ENCODE measurements at places on chromosomes 5 and 9. TPM values are rescaled to one million over a fixed set of nuclear protein-coding genes. Genes with fewer than 3 reads are reported as not detected.
A peak's percentile ranks its signal among the peaks of the same experiment; 100 is the strongest.

GRCh38 chr5:143019614-143020515 is 249.7 kb downstream of the ARHGAP26 start:
- DNase-seq: no peak
- H3K4me1 ChIP-seq: no peaks in the 10 kb centered on the region
- no peak overlapping the region for H3K4me3 ChIP-seq
- H3K27me3 ChIP-seq: no peaks in the 10 kb centered on the region

PDGFRB gene
- total RNA-seq: 5.9 TPM

DNA sequence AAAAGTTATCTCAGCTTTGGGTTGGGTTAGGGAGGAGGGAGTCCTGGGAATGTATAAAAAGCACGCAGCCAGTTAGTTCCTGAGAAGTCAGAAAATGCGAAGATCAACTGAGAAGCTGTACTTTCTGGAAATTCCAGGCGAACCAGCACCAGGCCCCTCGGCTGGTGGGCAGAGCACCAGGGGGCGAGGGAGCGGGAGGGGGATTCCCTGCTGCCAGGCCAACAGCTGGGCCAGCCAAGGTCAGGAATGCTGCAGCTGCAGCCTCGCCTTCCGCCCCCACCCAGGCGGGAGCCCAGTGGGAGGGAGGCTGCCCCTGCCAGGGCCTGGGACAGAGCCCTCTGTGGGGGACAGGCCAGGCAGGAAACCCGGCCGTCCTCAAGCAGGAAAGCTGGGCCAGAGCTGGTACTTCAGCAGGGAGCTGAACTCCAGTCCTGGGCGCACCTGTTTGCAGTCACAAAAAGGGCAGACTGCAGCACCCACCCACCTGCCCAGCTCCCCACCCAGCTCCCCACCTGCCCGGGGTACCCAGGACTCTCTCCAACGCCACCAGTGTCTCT is 35.5 kb downstream of the VAV2 start:
- H3K4me3 ChIP-seq: no peak overlapping the region
- H3K36me3 ChIP-seq: no peaks in the 10 kb centered on the region
- DNase-seq: no peak
- peak overlapping the region; percentile 64 for H3K27ac ChIP-seq

LCN1 gene
- total RNA-seq: not detected

DNA sequence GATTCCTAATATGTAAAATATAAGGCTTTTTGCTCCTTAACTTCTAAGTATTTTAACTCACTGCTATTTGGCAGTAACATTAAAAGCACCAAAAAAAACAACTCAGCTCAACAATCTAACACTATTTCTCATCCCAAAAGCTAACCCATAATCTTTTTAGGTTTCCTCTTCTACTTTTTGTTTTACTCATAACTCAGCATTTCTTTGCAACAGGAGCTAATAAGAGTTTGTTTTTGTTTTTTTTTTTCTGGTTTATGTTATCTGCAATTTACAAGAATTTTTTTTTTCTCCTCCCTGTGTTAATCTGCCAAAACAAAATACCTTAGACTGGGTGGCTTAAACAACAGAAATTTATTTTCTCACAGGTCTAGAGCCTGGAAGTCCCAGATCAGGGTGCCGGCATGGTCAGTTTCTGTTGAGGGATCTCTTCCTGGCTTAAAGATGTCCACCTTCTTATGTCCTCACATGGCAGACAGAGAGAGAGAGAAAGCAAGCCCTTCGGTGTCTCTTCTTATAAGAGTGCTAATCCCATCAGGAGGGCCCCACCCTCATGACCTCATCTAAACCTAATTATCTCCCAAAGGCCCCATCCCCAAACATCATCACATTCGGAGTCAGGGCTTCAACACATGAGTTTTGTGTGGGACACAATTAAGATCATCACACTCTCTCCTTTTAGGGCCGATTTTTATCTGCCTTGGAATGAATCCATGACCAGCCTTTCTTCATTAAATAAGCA is 31.2 kb downstream of the ARL15 start:
- DNase-seq: no peak
- H3K4me3 ChIP-seq: no peak overlapping the region
- H3K27ac ChIP-seq: peak overlapping the region; percentile 67
- H3K36me3 ChIP-seq: no peaks in the 10 kb centered on the region
- H3K27me3 ChIP-seq: no peaks in the 10 kb centered on the region

GRCh38 chr5:149841851-149842793 is 102.5 kb downstream of the PDE6A start:
- no peak for DNase-seq
- H3K4me3 ChIP-seq: no peak overlapping the region
- H3K27me3 ChIP-seq: no peaks in the 10 kb centered on the region
- no peaks in the 10 kb centered on the region for H3K36me3 ChIP-seq
- H3K27ac ChIP-seq: no peak overlapping the region

MEIKIN gene
- total RNA-seq: not detected

GRCh38 chr5:35354751-35355150 is 124.5 kb upstream of the PRLR start:
- no peaks in the 10 kb centered on the region for H3K27me3 ChIP-seq
- DNase-seq: no peak
- H3K4me3 ChIP-seq: no peak overlapping the region
- no peak overlapping the region for H3K27ac ChIP-seq

DNA sequence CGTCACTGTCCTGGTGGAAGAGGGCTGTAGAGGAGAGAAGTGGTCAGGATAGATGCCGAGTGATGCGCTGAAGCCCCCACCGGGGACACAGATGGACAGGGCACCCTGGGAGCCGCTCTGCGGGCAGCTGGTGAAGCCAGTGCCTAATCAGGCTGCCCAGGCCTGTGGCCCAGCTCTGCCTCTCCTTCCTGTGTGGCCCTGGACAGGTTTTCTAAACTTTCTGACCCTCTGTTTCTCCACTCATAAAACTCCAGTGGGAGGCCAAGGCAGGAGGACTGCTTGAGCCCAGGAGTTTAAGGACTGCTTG is 86.1 kb downstream of the C5orf15 start:
- no peaks in the 10 kb centered on the region for H3K36me3 ChIP-seq
- H3K27ac ChIP-seq: no peak overlapping the region
- no peak for DNase-seq
- H3K4me1 ChIP-seq: peaks cover 12% of the 10 kb centered on the region

LRRC26 gene
- total RNA-seq: 3.0 TPM

BDP1 gene
- 27.5 TPM for total RNA-seq

- H3K27ac ChIP-seq: no peak overlapping the region
- DNase-seq: no peak
- no peak overlapping the region for H3K4me3 ChIP-seq
Measured at GRCh38 chr9:135239769-135240141, 152.3 kb downstream of the OLFM1 start.

OR13D1 gene
- not detected for total RNA-seq

SLC23A1 gene
- 20.4 TPM for total RNA-seq

BNC2 gene
- total RNA-seq: 0.12 TPM

- no peaks in the 10 kb centered on the region for H3K27me3 ChIP-seq
- H3K36me3 ChIP-seq: no peaks in the 10 kb centered on the region
- DNase-seq: no peak
- no peak overlapping the region for H3K4me3 ChIP-seq
- peaks cover 4% of the 10 kb centered on the region for H3K4me1 ChIP-seq
Measured at GRCh38 chr9:123234853-123235252, 33.5 kb downstream of the STRBP start.

GRCh38 chr5:109830955-109831502 is 141.3 kb downstream of the MAN2A1 start:
- H3K27ac ChIP-seq: no peak overlapping the region
- peaks cover 10% of the 10 kb centered on the region for H3K4me1 ChIP-seq
- DNase-seq: no peak
- no peaks in the 10 kb centered on the region for H3K36me3 ChIP-seq
- no peaks in the 10 kb centered on the region for H3K27me3 ChIP-seq

HACD4 gene
- total RNA-seq: not detected

GRCh38 chr5:88682881-88683361 is 200.1 kb downstream of the MEF2C start:
- H3K27me3 ChIP-seq: peaks cover 5% of the 10 kb centered on the region
- H3K4me3 ChIP-seq: no peak overlapping the region
- no peak for DNase-seq
- no peaks in the 10 kb centered on the region for H3K36me3 ChIP-seq

PITX1 gene
- 117 TPM for total RNA-seq

MLLT3 gene
- 22.0 TPM for total RNA-seq

PCDHGA10 gene
- 3.6 TPM for total RNA-seq

PTGS1 gene
- total RNA-seq: 0.19 TPM

- H3K4me1 ChIP-seq: no peaks in the 10 kb centered on the region
- no peak overlapping the region for H3K4me3 ChIP-seq
- H3K27ac ChIP-seq: no peak overlapping the region
- no peaks in the 10 kb centered on the region for H3K36me3 ChIP-seq
- no peak for DNase-seq
- no peaks in the 10 kb centered on the region for H3K27me3 ChIP-seq
Measured at GRCh38 chr9:108950168-108950567, 16.0 kb downstream of the ABITRAM start.

DNA sequence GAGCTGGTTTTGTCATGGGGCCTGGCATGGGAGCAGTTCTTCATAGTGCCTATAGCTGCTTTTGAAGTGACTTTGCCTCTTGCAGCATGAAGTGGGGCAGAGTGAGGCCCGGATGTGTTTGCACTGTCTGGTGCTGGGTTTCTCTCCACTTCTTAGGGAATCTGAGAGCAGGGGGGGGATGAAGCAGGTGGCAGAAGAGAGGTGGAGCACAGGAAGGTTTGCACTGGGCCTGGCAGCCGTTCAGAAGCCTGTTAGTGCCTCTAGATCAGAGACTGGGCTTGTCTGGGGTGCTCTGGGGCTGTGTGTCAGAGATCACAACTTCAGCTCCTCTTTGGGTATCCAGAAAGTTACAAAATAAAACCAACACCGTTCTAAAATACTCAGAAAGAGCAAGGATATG is 18.4 kb downstream of the USP20 start:
- H3K27me3 ChIP-seq: no peaks in the 10 kb centered on the region
- no peak overlapping the region for H3K27ac ChIP-seq
- DNase-seq: no peak
- no peaks in the 10 kb centered on the region for H3K36me3 ChIP-seq
- H3K4me3 ChIP-seq: no peak overlapping the region

- no peaks in the 10 kb centered on the region for H3K36me3 ChIP-seq
- no peaks in the 10 kb centered on the region for H3K27me3 ChIP-seq
- no peaks in the 10 kb centered on the region for H3K4me1 ChIP-seq
- no peak overlapping the region for H3K27ac ChIP-seq
- DNase-seq: no peak
- H3K4me3 ChIP-seq: no peak overlapping the region
Measured at GRCh38 chr5:4191041-4191440, 595.4 kb downstream of the IRX1 start.

CTSV gene
- 110 TPM for total RNA-seq

GRCh38 chr5:147558826-147559225 is 49.0 kb upstream of the DPYSL3 start:
- no peak overlapping the region for H3K27ac ChIP-seq
- 0 out of 2 replicates have a peak, but pooled peaks cover 8% of the 10 kb centered on the region for H3K4me1 ChIP-seq
- DNase-seq: peak; percentile 55
- no peaks in the 10 kb centered on the region for H3K27me3 ChIP-seq

DNA sequence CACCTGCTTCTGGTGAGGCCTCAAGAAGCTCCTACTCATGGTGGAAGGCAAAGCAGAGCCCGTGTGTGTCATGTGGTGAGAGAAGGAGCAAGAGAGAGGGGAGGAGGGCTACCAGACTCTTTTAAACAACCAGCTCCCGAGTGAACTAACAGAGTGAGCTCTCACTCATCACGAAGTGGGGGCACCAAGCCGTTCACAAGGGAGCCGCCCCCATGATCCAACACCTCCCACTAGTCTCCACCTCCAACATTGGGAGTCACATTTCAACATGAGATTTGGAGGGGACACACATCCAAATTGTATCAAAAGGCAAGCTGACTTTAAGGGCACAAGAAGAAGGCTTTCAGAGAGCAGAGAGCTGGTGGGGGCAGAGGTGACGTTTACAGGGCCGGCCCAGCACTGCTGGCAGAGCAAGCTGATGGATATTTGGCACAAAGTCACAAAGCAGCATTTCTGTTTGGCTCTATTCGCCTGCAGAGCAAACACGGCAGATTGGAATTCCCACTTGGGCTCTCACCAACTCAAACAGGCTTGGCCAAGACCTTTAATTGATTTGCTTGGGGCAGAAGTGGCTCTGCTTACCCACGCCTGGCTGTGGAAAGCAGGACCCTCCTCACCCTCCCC is 20.0 kb downstream of the PITX1 start:
- no peaks in the 10 kb centered on the region for H3K27me3 ChIP-seq
- H3K4me1 ChIP-seq: peaks cover 4% of the 10 kb centered on the region
- no peak overlapping the region for H3K4me3 ChIP-seq

DNA sequence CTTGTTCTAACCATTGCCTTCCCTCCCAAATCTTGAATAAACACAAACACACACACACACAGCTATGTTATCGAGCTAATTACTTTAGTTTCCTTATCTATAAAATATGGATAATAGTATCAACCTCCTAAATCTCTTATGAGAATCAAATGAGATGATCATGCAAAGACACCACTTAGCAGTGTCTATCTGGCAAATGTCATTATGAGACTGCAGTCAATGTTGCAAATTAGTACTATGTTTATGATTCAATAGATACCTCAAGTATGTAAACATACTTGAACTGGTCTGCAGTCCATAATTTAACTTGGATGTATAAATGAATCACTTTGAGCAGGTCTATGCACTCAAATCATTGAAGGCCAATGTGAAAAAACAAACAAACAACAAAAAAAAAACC is 22.2 kb upstream of the ERAP2 start:
- no peaks in the 10 kb centered on the region for H3K4me1 ChIP-seq
- H3K27me3 ChIP-seq: no peaks in the 10 kb centered on the region
- H3K27ac ChIP-seq: no peak overlapping the region
- DNase-seq: no peak

GRCh38 chr9:110257097-110257841 is 962 bp upstream of the TXN start:
- DNase-seq: peak; percentile 43
- no peaks in the 10 kb centered on the region for H3K27me3 ChIP-seq
- H3K36me3 ChIP-seq: no peaks in the 10 kb centered on the region
- H3K4me3 ChIP-seq: peak overlapping the region; percentile 96
- peaks cover 34% of the 10 kb centered on the region for H3K4me1 ChIP-seq

DNA sequence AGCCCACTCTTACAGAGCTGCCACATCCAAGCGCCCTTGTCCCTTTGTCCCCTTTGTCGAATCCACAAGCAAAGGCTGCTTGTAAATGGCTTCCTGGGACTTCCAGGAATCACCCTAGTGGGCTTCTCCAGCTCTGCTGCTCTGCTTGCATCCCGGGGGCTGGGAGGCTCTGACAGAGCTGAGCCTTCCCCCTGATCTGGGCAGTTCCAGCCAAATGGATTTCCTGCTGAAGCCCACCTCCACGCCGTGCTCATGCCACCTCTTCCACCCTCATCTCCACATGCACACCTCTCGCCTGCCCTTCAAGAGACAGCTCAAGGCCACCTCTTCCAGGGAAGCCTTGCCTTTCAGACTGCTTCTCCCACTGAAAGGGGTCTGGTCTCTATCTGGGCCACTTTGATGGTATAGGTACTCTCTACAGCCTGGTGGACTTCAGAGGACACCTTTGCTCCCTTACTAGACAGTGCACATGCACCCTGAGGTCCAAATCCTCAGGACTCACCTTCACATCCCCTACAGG is 106.2 kb downstream of the LHFPL2 start:
- H3K27me3 ChIP-seq: no peaks in the 10 kb centered on the region
- H3K36me3 ChIP-seq: peaks cover 2% of the 10 kb centered on the region
- no peaks in the 10 kb centered on the region for H3K4me1 ChIP-seq
- DNase-seq: no peak
- no peak overlapping the region for H3K4me3 ChIP-seq
- H3K27ac ChIP-seq: peak overlapping the region; percentile 50

Data from Caco-2 (cell line).